T-helper 2 cell treated with Interferon-gamma antibody and Interleukin-4, amounts not matched to agents 5 μg/mL and 100 μg/mL, for 36 hours (primary cell): ENCODE measurements at places on chromosomes 5 and 9.

DNA sequence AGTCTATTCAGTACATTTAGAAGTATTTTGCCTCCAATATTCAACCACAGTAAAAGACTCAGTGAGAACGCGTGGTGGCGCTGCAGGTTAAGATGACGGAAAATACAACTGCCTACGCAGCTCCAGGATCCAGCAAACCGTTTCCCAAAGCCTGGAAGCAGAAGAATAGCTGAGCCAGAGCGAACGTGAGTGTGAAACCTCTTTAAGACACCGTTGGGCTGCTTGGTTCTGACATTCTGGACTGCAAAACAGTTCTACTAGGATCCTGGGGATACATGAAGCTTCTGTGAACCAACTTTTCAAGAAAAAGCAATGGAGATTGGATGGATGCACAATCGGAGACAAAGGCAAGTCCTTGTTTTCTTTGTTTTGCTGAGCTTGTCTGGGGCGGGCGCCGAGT lies at the start of gene PCDHB16:
TSS of gene PCDHB16 (plus strand) at position 140 of the 400 bp plus-strand sequence. CDS start at position 313, 173 bp downstream.
- DNase-seq = no peak

- DNase-seq = no peak
These were observed 3.4 kb upstream of the GCNT4 start for GRCh38 chr5:75055727-75056144.

DNA sequence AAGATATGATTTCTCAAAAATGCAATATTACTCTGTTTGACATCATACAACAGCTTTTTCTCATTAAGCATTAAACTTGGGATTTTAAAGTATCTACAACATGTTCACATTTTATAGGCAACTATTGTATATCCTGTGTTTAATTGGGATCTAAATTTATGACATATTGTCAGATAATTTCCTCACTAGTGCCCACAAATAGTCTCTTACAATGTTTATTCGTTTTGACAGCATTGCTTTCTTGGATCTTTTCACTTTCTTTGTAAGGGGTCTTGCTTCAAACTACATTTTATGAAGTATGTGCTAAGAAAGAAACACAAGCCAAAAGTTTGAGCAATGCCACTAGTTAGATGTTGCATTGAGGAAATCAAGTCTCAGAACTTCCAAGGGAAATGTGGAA lies 285.1 kb downstream of the TMEM167A start:
- DNase-seq = no peak

- DNase-seq = no peak
These were observed 45.0 kb downstream of the IRF1 start for GRCh38 chr5:132445640-132445923.

GRCh38 chr5:164207646-164208045 lies 702.2 kb downstream of the MAT2B start:
- no peak for DNase-seq
